ENCODE measurements at places on chromosomes 6 and 20. TPM values are rescaled to one million over a fixed set of nuclear protein-coding genes. Genes with fewer than 3 reads are reported as not detected.

DNA sequence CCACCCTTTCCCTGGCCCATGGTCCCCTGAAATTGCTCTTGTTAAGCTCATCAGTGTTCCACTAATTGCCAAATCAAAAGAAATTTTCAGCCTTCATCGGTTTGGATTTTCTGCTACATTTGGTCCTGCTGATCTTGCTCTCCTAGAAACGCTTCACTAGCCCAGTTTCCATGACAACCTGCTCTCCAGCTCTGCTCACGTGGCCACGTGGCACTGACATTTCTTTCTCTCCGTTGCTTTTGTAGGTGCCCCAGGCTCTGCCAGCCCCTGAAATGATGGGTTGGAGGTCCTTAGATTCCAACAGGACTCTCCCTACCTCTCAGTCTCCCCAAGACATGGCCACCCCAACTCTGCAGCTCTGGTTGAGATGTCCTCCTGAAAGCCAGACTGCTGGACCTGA, 45.8 kb upstream of the NNAT start:
- no peak overlapping the region for H3K4me3 ChIP-seq
- H3K36me3 ChIP-seq = no peaks in the 10 kb centered on the region
- no peak for DNase-seq
- H3K4me1 ChIP-seq = no peaks in the 10 kb centered on the region
- no peak overlapping the region for H3K27ac ChIP-seq

GRCh38 chr6:99338188-99338587, 11.3 kb downstream of the FAXC start:
- H3K36me3 ChIP-seq = no peaks in the 10 kb centered on the region
- H3K4me1 ChIP-seq = no peaks in the 10 kb centered on the region
- H3K4me3 ChIP-seq = no peak overlapping the region

- no peak overlapping the region for H3K27ac ChIP-seq
- H3K27me3 ChIP-seq = no peaks in the 10 kb centered on the region
- DNase-seq = no peak
- H3K36me3 ChIP-seq = no peaks in the 10 kb centered on the region
- H3K4me3 ChIP-seq = no peak overlapping the region
- H3K4me1 ChIP-seq = no peaks in the 10 kb centered on the region
Measured at GRCh38 chr6:120077489-120077888, 727.9 kb upstream of the MAN1A1 start.

- no peak for DNase-seq
- no peaks in the 10 kb centered on the region for H3K4me1 ChIP-seq
- no peaks in the 10 kb centered on the region for H3K36me3 ChIP-seq
- no peak overlapping the region for H3K4me3 ChIP-seq
- H3K27me3 ChIP-seq = no peaks in the 10 kb centered on the region
Measured at GRCh38 chr20:16243470-16243869, 329.8 kb downstream of the KIF16B start.

DNA sequence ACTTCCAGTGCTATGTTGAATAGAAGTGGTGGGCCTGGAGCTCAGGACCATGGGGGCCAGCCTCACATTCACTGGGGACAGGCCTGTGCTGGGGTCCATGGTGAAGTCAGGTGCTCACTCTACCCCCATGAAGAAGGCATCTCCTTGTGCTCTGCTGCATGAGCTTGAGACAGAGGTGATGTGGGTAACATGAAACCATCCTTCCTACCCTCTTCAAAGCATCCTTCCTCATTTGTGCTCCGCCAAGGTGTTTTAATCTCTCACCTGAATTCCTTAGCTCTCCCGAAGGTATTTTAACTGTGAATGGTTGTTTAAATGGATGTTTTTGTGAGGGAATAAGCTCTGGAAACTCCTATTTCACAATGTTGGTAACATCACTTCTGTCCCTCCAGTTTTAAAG, 209.6 kb upstream of the PCSK2 start:
- no peak for DNase-seq
- H3K4me3 ChIP-seq = no peak overlapping the region
- H3K27me3 ChIP-seq = no peaks in the 10 kb centered on the region
- no peaks in the 10 kb centered on the region for H3K36me3 ChIP-seq
- no peak overlapping the region for H3K27ac ChIP-seq

The STMND1 gene
- not detected for total RNA-seq
